ENCODE measurements at places on chromosomes 6 and 20.
A peak's percentile ranks its signal among the peaks of the same experiment; 100 is the strongest.

DNA sequence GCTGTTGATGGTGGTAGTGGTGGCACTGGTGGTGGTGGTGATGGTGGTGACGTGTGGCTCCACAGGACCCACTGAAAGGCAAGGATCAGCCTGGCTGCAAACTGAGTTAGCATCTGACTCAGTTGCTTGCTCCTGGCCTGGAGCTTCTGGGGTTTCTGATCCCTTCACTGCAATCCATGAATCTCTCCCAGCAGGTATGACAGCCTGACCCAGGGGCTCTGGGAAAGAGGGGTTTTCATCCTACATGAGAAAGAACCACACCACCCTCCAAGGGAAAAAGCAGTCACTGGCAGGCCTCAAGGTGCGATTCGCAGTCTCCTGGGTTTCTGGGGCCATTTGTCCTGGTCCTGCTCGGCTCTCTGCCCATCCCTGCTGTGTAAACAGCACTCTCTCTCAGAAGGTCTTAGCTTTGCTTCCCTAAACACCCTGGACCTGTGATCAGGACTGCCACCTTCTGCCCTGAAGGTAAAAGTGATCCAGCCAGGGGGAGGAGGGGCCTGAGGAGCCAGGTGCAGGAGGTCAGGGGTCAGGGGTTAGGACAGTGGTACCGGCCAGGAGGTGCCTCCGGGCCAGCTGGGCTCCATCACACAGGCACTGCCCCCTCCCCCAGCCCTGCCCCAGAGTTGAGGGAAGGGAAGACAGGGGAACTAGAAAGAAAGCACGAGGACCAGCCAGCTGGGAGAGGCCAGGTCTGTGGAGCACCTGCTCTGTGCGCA, 152.0 kb downstream of the BMP7 start:
- no peak for DNase-seq

DNA sequence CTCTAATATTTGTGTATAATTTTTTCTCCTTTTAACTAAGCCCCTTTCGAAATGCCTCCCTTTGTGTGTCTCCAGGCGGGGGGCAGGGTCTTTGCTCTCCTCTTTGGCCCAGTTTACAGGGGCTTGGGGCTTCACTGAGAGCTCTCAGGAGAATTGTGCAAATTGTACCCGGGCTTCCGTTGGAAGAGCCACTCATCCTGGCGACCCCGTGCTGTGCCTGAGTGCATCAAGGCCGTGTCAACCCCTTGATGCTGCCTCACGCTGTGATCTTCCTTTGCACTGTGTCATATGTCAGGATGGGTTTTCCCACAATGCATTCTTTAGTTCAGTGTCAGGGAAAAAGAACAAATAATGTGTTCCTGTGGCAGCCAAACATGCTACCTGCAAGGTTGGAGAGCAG, 118.0 kb upstream of the POU3F2 start:
- DNase-seq, result no peak

DNA sequence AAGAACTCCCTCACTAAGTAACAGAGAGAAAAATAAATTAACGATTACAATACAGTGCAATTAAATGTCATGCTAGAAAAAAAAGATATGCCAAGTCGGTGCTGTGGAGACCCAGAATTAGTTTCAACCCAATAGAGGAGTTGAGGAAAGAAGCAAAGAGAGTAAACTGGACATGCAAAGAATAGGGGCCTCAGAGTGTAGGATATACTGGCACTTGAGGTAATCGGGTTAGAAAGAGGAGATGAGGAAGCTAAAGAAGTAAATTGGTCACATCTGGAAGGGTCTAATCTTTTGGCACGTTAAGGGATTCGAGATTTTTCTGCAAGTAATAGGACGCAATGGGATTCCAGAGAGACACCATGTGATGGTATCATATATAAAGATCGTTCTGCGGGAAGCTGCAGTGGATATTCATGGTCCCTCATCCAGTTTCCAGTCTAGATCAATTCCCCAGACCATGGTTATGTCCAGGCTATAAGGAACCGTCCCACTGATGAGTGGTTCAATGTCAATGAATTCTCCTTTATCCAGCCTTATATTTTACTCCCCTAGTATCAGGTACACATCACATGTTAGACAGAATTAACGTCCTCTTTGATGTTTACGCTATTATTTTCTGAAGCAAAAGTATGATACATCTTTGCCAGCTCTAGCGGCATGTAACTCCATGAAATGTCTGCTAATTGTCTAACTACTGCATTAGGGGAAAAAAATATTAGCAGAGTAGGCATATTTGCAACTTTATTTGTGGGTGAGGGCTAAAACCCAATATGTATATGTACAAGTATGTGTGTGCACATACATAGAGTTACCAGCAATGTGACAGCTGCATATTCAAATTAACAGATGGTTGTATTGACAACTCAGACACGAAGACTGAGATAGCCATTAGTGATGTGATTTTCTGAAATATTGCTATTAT, 1.1 kb upstream of the TBC1D32 start:
- DNase-seq, result no peak

DNA sequence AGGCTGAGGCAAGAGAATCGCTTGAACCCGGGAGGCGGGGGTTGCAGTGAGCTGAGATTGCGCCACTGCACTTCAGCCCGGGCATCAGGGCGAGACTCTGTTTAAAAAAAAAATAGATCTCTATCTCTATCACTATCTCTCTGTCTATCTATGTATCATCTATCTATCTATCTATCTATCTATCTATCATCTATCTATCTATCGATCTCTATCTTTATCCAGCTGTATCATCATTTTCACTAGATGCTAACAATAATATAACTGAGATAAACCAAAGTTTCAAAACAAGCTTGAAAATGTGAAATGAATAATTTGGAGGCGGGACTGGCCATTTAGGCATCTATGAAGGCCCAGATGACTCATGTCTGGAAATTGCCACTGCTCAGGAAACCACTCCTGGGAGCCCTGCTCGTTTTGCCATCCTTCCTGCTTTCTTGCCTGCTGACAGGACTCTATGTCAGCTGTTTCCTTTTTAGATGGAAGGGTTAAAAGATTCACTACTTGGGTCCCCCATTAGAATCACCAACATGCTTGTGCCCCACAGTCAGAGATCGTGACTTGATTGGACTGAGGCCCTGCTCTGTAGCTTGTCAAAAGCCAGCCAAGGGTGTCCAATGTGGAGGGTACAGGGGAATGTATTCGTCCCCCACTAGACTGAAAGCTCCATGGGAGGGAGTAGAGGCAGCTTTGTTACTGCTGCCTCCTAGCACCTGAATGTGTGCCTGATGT, 61.7 kb downstream of the UTRN start:
- DNase-seq, result no peak

DNA sequence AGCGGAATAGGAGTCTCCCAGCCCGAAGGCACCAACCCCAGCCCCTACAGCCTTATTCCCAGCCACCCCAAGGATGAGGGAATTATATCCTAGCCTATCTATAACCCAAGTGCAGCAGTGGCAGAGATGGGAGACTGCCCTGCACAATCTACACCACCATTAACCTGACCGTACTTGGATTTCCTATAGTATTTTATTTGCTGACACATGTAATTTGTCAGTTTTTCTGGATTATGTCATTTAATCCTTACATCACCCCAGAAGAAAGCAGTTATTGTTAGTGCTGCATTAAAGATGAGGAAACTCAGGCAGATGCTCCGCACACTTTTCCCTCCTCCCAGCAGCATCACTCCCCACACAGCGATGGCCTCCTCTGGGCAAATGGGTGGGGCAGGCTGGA, 6.0 kb downstream of the BFSP1 start:
- DNase-seq, result no peak

- DNase-seq, result peak; percentile 72
These were observed 51.0 kb downstream of the CPXM1 start for GRCh38 chr20:2749343-2749950.

GRCh38 chr20:42979720-42980119, 210.0 kb downstream of the PTPRT start:
- no peak for DNase-seq

DNA sequence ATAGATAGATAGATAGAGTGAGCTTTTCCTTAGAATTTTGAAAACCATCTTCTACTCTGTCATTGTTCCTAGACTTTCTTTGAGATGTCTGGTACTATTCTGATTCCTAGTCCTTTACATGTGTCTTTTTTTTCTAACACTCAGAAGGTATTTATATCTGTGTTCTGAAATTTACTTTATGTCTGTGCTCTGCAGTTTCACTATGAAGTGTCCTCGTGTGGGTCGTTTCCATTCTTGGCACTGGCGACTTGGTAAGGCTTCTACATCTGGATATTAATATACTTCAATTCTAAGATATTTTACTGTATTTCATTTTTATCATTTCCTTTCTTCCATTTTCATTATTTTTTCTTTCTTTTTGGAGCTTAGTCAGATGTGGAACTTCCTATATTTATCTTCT, 87.0 kb downstream of the FHL5 start:
- no peak for DNase-seq

GRCh38 chr20:24314053-24314452, 155.4 kb upstream of the SYNDIG1 start:
- DNase-seq, result no peak

- no peak for DNase-seq
These were observed 29.3 kb upstream of the HFE start for GRCh38 chr6:26057899-26058298.

DNA sequence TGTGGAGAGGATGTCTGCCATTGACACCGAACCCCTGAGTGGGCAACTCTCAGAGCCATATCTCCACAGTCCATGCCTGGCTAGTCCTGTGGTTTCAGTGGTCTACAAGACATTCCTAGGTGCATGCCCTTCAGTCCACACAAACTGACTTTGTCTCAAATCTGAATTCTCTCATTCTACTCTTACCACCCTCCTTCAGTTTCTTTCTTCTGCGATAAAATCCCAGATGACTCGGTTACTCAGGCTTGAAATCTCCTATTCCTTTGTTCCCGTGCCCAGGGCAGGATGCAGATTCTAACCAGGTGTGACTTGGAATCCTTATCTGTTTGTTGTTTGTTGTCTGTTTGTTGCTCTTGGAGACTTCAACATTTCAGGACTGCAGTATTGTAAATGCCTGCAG, 9.3 kb downstream of the CDS2 start:
- DNase-seq, result no peak

Data from vagina (tissue), 2 donors.